ENCODE measurements at places on chromosomes 7 and 10. TPM values are rescaled to one million over a fixed set of nuclear protein-coding genes. Genes with fewer than 3 reads are reported as not detected.

CXCL12 gene
- total RNA-seq = 0.31 TPM

PITX3 gene
- 1.0 TPM for total RNA-seq

CNNM2 gene
- 5.6 TPM for total RNA-seq

ELFN1 gene
- 0.23 TPM for total RNA-seq

MET gene
- 84.4 TPM for total RNA-seq

ZNF862 gene
- 3.1 TPM for total RNA-seq

DLX6 gene
- total RNA-seq = not detected

MSS51 gene
- 0.36 TPM for total RNA-seq
